Central memory CD4-positive, alpha-beta T cell (primary cell): ENCODE measurements at places on chromosomes 1 and 21.

DNA sequence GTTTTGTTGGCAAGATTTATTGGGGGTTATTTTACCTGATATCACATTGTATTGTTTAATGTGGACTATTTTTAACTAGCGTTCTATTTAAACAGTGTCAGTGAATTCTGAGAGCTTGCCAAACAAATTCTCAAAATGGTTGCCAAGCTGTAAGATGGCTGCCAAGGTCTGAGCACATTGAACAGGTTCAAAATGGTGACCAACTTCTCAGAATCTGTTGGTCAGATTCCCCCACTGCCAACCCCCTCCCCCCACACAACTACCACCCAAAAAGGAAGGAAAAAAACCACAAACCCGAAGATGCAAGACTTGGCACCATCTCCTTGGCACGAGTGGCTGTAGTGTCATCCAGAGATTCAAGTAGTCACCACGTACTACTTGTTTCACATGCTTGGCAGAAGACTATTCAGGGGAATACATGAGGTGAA is 159.1 kb downstream of the NFIA start:
- DNase-seq: no peak

DNA sequence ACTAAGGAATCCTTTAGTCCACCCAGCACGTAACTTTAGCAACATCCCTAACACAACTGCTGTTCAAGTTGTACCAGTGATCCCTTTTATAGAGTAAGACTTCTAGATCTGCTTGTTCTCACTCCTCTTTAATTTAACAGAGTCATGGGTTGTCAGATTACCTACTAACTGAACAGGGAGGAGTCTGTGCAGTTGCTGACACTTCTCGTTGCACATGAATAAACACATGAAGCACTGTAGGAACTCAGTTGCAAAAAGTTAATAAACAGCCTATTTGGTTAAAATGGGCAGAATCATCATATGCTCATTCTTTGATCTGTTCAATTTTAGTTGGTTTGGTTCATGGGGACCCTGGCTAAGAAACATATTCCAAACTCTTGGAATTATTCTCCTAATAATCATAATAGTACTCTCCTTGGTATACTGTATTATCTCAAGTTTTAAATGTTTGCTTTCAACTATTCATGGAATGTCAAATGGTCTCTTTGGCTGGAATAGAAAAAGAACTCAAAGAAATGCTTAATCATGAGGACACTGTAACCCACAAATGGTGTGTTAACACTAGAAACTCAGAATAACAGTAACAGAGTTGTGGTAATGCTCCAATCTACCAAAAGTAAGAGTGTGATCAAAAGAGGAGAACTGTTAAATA is 15.6 kb downstream of the PLPPR5 start:
- no peak for DNase-seq

DNA sequence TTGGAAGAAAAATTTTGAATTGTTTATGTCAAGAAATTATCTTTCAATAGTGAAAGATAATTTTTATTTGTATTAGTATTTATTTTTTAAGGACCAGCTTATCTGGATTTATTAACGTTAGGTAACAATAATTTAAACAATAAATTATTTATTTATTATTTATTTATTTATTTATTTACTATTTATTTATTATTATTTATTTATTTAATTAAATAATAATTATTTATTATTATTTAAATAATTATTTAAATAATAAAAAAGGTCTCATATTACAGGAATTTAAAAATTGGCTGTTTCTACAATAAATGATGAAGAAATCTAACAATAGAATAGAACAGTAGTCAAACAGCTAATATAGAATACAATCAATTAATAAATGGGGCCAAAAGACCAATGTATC is 618.7 kb upstream of the BRINP3 start:
- DNase-seq: no peak

- DNase-seq: no peak
Measured at GRCh38 chr1:29962336-29962735, 726.0 kb downstream of the PTPRU start.

- DNase-seq: no peak
Measured at GRCh38 chr1:181094416-181095212, 6.1 kb downstream of the IER5 start.

- no peak for DNase-seq
Measured at GRCh38 chr21:23247334-23247733, 2249.1 kb downstream of the NCAM2 start.

DNA sequence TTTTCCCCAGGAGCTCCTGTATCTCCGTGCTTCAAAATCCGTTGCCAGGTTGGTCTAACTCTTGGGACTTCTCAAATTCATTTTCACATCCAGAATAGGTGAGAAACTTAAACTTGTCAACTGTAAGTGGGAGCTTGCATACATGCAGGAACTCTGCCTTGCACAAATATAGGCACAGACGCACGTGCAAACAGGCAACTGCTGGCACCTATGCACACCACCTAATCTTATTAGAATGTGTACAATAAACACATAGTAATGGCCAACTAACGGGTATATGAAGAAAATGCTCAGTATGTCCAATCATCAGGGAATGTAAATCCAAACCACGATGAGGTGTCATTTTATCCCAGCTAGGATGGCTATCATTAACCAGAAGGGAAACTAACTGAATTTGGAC is 22.6 kb upstream of the FCGR2A start:
- DNase-seq: no peak

GRCh38 chr1:31815307-31815645 is 546 bp downstream of the SPOCD1 start:
- DNase-seq: no peak

- DNase-seq: no peak
Measured at GRCh38 chr1:203676455-203676854, 49.8 kb downstream of the ATP2B4 start.

DNA sequence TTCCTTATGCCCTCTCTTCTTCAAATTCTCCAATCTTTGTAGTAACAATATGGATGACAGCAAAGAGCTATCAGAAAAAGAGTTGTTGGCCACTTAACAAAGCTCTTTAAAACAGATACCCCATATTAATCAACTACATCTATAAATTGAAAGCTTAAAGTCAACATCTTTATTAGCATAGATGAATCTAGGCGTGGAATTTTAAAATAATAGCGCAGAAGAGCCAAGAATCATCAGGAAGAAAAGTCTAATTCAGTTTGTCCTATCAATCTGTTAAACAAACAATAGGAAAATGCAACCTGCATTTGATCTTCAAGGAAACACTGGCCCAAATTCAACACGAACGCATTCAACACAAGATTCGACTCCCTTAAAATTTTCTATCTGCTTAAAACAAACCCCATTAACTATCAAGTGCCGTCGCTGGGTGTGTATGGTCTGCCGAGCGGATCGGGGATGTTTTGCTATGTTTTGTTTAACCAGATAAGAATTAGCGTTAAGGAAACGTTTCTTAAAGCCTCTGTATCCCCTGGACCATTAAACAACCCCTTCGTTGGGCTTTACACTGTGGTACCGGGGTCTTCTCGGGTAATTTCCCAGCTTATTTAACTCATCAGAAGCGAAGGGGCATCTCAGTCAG is 1.0 kb downstream of the LYST start:
- DNase-seq: no peak

DNA sequence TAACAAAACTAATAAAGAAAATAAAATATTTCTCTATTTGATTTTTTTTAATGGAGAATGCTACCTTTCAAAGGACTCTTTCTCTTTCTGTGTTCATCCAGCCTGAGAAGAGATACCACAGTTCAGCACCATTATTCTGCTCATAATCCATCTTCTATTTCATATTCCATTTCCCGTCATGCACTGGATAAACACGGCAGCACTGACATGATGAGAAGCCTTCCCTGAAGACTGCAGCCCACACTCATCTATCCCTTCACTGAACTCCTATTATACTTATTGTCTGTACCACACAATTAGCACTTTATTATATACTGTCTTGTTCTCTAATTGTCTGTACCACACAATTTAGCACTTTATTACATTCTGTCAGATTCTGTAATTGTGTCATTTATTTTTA is 10.7 kb upstream of the NPL start:
- no peak for DNase-seq

GRCh38 chr1:42935971-42936308 is 22.7 kb downstream of the SLC2A1 start:
- no peak for DNase-seq

- no peak for DNase-seq
Measured at GRCh38 chr1:151611288-151611790, 511 bp upstream of the SNX27 start.

DNA sequence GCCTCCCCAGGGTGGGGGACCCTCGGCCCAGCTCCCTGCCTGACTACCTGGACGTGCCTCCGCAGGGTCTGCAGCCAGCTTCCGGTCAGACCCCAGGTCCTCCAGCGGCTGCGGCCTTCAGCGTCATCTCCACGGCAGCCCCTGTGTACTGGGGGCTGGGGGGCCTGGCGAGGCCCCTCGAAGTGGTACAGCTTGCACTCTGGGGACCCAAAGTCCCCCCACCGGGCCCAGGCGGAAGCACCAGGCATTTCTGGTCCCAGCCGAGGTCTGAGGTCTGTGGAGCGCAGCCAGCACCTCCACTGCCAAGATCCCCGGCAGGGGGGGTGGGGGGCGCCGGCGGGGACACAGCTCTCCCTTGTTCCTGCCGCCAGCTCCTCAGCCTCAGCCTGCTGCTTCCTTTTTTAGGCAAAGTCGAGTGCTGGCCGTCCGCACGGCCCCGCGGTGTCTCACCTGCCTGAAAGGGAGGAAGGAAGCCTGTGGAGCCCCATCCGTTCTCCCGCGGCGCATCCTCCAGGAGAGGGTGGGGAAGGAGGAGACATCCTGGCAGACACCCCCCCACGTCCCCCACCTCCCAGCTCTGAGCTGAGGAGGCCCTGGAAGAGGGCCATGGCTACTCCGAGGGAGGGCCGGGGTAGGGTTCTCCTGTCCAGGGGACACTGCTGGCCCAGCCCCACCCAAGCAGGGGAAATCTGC is 1.2 kb upstream of the VWA1 start:
- DNase-seq: no peak

GRCh38 chr1:158998781-158999161 is 10.9 kb upstream of the IFI16 start:
- DNase-seq: peak; percentile 65

GRCh38 chr21:42063571-42064521 is 7.3 kb upstream of the UMODL1 start:
- DNase-seq: peak; percentile 60

DNA sequence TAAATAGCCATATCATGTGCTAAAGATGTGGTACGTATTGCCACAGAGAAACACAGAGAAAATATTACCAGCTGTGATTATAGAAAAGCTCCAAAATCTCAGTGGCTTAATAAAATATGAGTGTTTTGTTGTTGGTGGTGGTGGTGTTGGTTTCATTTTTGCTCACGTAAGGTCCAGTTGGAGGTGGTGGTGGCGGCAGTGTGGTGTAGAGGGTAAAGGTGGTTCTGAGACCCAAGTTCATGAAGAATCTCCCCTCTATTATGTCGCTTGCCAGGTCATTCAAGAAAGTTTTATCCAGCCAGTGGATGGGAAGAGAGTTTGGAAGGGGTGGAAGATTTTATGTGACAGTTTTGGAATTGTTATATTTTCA is 217.6 kb upstream of the SAMSN1 start:
- DNase-seq: no peak

DNA sequence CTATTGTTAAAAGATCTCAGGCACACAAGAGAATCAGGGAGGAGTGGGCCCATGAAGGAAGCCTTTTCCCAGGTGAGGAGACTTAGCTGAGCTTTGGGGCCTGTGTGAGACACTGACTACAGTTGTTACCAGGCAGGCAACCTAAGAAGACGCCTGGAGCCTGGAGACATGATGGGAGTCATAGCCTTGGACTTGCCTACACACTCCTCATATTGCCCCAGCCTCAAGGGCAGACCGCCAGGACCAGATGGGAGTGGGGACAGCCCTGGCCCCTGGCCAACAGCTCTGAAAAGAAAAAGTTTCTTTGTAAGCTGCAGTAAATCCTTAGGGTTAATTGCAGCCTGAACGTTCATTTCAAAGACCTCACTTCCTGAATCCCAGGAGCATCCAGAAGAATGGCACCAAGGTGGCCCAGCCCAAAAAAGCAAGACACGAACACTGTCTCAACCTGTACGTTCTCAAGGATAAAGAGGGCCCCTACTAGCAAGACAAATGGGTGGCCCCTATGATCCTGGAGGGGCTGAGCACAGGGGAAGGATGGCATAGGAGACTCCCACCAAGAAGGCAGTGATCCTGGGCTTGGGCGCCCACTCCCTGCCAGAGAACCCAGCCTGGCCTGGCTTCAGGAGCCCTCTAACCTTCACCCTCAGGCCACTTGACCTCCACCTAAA is 33.2 kb upstream of the BTG2 start:
- no peak for DNase-seq

- DNase-seq: no peak
Measured at GRCh38 chr1:96002201-96002600, 719.4 kb upstream of the PTBP2 start.

DNA sequence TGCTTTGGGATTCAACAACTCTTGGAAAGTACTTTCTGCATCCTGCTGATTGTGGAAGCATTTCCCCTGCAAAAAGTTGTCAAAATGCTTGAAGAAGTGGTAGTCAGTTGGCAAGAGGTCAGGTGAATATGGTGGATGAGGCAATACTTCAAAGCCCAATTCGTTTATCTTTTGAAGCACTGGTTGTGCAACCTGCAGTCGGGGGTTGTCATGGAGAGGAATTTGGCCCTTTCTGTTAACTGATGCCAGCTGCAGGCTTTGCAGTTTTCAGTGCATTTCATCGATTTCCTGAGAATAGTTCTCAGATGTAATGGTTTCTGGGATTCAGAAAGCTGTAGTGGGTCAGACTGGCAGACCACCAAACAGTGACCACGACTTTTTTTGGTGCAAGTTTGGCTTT is 47.6 kb upstream of the GJA5 start:
- no peak for DNase-seq

- no peak for DNase-seq
Measured at GRCh38 chr1:85022700-85023099, 25.6 kb downstream of the MCOLN3 start.

- DNase-seq: no peak
Measured at GRCh38 chr1:72498371-72498770, 216.0 kb upstream of the NEGR1 start.

GRCh38 chr1:86445919-86446318 is 21.9 kb downstream of the CLCA2 start:
- DNase-seq: no peak

GRCh38 chr1:98304888-98305287 is 356.6 kb upstream of the SNX7 start:
- DNase-seq: no peak
